ENCODE measurements at places on chromosomes 6 and 20.

GRCh38 chr6:19440531-19440930, 396.6 kb upstream of the ID4 start:
- no peaks in the 10 kb centered on the region for H3K27me3 ChIP-seq
- H3K4me3 ChIP-seq: no peak overlapping the region
- H3K36me3 ChIP-seq: no peaks in the 10 kb centered on the region
- no peak for DNase-seq
- H3K27ac ChIP-seq: no peak overlapping the region
- no peaks in the 10 kb centered on the region for H3K4me1 ChIP-seq

DNA sequence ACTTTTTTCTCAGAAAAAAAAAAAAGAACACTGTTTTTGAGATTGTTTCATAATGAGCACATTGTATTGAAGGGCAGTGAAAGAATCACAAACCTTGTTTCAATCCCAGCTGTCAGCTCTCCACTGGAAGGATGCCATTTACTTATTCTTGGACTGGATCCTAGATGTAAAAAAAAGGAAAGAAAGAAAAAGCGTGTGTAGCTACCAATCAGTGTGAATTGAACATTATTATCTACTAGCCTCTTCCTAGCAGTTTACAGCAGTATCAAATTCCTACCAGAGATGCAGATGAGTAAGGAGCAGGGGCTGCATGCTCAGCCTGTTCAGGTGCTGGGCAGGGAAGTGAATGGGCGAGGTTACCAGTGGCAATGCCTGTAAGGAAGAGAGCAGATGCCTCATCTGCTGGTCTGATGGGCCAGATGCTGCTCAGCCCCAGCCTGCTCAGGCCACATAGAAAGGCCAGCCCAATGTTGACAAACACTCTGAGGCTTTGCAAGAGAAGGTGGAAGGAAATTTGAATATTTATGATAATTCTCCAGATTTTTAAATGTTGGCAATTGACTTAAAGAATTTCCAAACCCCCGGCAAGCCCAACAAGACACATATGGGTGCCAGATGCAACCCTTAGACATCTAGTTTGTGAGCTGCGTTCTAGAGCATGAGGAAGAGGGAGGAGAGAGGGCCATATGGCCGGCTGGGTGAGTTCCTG, 189.5 kb downstream of the IBTK start:
- no peak for DNase-seq
- no peak overlapping the region for H3K4me3 ChIP-seq
- H3K27ac ChIP-seq: no peak overlapping the region
- H3K4me1 ChIP-seq: no peaks in the 10 kb centered on the region
- H3K36me3 ChIP-seq: no peaks in the 10 kb centered on the region

GRCh38 chr6:36985417-36985807, 584 bp downstream of the MTCH1 start:
- H3K4me3 ChIP-seq: peak overlapping the region; percentile 83
- no peaks in the 10 kb centered on the region for H3K27me3 ChIP-seq
- no peak for DNase-seq
- peak overlapping the region; percentile 96 for H3K27ac ChIP-seq

- H3K27me3 ChIP-seq: no peaks in the 10 kb centered on the region
- DNase-seq: no peak
- no peak overlapping the region for H3K4me3 ChIP-seq
- H3K36me3 ChIP-seq: no peaks in the 10 kb centered on the region
- H3K27ac ChIP-seq: no peak overlapping the region
Measured at GRCh38 chr6:3943331-3943765, 94.2 kb downstream of the FAM50B start.

DNA sequence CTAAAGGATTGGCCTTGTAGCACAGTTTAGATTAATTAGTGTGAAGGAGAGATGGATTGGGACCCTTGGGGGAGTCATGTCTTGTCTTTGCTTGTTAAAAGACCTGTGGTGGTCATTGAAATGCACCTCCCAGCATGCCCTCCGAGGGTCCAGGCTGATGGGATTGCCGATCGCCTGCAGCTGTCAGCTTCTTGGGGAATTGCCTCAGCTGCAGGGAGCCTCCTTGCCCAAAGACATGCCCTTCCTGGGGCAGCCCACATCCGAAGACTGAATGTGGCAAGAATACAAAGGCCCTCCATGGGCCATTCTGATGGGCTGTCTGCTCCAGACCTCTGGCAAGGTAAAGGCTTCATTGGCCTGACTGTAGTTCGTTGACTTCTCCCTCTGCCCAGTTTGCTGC, 150.7 kb downstream of the FARS2 start:
- H3K36me3 ChIP-seq: no peaks in the 10 kb centered on the region
- no peak overlapping the region for H3K4me3 ChIP-seq
- H3K27me3 ChIP-seq: no peaks in the 10 kb centered on the region
- DNase-seq: no peak

DNA sequence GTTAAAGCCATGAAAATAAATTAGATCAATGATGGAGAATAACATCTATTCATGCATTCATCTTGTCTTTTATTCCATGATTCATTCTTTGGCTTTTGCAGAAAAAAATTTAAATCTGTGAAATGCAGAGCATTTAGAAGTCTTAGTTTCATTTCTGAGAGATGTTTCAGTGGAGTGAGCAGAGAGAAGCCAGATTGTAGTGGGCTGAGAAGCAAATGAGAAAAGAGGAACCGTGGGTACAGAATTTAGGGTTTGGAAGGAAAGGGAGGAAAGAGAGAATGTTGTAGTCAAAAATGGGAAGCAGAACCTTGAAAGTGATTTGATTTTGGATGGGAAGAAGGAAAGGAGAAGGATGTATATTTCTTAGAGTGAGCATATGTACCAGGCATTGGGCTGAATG, 260.3 kb upstream of the MAN1A1 start:
- H3K27me3 ChIP-seq: no peaks in the 10 kb centered on the region
- DNase-seq: no peak
- no peaks in the 10 kb centered on the region for H3K36me3 ChIP-seq
- H3K27ac ChIP-seq: no peak overlapping the region

DNA sequence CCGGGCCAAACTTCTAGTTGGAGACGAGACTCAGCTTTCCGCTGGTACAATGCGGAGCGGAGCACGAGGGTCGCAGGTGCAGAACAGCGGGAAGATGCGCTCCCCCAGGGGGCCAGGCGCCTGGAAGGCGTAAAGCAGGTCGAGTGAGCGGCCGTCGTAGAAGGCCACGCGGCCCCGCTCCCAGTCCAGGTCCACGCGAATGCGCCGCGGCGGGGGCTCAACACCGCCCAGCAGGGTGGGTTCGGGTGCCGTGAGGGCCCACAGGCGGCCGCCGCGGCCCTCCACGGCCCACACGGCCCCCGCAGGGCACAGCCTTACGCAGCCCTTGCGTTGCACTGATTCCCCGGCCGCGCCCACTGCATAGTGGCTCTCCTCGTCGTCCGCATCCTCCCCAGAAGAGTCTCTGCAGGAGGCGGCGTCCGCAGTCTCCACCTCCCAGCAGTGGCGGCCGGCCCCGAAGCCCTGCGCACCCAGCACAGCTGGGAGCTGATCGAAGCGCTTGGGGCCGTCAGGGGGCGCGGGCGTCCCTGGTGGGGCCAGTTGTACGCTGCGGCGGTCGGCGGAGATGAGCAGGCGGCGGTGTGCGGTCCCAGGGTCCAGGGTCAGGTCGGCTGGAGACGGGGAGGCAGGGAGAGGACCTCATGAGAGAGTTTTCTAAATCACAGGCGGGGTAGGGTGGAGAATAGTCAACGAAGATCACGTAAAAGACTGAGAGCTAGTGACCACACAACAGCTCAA, 4.3 kb downstream of the PPP1R11 start:
- H3K36me3 ChIP-seq: peaks cover 44% of the 10 kb centered on the region
- H3K27ac ChIP-seq: no peak overlapping the region
- H3K4me3 ChIP-seq: peak overlapping the region; percentile 13
- peaks cover 27% of the 10 kb centered on the region for H3K4me1 ChIP-seq
- H3K27me3 ChIP-seq: peaks cover 11% of the 10 kb centered on the region
- no peak for DNase-seq

DNA sequence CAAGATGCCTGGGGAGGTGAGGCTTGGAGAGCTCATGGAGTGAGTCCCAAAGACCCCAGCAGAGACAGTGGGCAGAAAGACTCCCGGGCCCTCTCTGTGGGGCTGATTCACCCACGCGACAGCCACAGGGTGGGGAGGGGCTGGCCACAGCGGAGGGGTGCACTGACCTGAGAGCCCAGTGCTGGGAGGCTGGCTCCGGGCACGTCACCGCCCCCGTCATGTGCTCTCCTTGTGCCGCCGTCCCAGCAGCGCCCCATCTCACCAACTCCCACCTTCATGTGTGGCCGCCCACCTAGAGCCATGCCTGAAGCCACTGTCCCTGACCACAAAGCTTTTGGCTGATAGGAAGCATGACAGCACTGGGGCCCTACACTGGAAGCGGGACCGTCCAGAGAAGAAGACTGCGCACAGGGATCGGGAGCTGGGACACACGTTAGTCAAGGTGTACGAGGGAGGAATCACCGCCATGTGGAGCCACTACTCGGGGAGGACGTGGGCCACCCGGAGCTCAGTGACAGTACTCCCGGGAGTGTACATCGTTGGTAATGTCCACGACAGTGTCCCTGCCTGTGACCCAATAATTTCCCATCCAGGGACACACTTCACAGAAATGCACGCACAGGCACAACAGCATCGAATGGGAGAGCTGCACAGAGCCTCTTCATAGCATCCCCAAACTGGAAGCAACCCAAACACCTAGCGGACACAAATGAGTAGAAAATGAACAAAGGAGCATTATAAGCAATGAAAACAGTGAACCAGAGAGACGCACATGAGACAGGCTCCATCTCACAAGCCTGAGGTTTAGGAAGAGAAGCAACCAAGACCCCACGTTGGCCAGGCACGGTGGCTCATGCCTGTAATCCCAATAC, 28.4 kb upstream of the FOXC1 start:
- peaks cover 17% of the 10 kb centered on the region for H3K4me1 ChIP-seq
- H3K27ac ChIP-seq: no peak overlapping the region
- no peak overlapping the region for H3K4me3 ChIP-seq
- H3K36me3 ChIP-seq: no peaks in the 10 kb centered on the region
- DNase-seq: no peak

GRCh38 chr6:149423964-149424440, 23.9 kb downstream of the SUMO4 start:
- no peak for DNase-seq

GRCh38 chr6:134115715-134116074, 63.3 kb upstream of the SLC2A12 start:
- H3K27ac ChIP-seq: no peak overlapping the region
- no peak overlapping the region for H3K4me3 ChIP-seq
- H3K4me1 ChIP-seq: no peaks in the 10 kb centered on the region
- DNase-seq: no peak
- no peaks in the 10 kb centered on the region for H3K27me3 ChIP-seq

DNA sequence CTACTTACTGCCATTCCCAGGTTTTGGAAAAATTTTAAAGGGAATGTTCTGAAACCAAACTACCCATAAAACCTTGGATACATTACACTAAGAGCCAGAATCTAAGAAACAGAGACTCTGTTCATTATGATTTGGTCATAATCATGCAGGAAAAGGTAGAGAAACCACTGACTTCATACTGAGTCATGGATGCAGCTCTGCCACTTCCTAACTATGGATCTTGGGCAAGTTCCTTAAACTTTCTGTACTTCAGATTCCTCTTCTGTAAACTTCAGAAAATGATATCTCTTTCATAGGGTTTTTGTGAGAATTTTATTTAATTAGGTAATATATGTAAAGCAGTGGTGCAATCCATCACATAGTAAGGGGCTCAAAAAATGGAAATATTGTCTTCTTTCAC, 20.0 kb downstream of the PLA2G7 start:
- H3K27ac ChIP-seq: no peak overlapping the region
- H3K27me3 ChIP-seq: no peaks in the 10 kb centered on the region
- no peak for DNase-seq
- no peaks in the 10 kb centered on the region for H3K36me3 ChIP-seq

DNA sequence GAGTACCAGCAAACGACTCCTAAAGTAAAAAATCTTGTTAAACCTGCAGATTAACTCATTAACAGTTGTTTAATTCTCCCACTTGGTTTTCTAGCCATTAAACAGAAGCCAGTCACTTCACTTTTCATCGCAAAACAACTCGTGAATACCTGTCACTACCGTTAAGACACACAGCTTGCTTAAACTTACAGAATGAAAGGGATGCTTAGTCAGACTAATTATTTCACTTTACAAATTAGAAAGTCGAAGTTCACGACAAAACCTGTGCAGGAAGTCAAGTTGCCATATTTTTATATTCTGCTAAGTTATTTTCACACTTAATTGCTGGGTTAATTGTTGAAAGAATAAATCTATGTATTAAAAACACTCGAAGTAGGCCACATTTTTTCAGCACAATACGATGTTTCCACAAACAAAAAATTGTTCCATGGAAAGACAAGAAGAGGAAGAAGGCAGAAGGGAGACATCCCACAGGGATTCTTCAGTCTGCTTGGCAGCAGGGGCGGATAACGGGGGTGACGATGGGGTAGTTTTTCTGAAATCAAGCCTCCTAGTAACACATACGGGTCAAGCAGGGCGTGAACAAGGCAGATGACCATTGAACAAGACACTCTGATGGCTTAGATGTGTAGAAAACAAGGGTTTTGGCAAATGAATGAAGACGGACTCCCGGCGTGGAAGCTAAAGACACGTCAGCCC, 933 bp downstream of the SSR1 start:
- H3K36me3 ChIP-seq: peaks cover 6% of the 10 kb centered on the region
- H3K27me3 ChIP-seq: no peaks in the 10 kb centered on the region
- H3K4me1 ChIP-seq: peaks cover 51% of the 10 kb centered on the region
- H3K4me3 ChIP-seq: peak overlapping the region; percentile 97
- DNase-seq: no peak

DNA sequence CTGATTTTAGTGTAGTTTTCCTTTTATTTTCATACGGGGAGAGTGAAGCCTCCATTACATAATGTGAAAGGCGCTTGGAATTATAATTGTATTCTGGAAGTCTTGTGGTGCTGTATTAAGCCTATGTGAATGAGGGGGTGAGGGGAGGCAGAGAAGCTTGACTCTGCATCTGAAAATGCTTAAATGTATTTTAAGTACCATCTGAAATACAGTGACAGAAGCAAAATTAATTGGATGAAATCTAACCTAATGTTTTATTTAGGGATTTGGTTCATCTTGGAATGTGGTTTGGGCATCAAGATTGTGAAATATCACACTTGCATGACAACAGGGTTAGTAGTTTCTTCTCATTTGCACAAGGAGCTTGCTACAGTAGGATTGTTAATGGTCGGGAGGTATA, 41.2 kb downstream of the TMEM200A start:
- no peak for DNase-seq
- H3K27me3 ChIP-seq: no peaks in the 10 kb centered on the region
- H3K4me3 ChIP-seq: no peak overlapping the region
- H3K4me1 ChIP-seq: no peaks in the 10 kb centered on the region

DNA sequence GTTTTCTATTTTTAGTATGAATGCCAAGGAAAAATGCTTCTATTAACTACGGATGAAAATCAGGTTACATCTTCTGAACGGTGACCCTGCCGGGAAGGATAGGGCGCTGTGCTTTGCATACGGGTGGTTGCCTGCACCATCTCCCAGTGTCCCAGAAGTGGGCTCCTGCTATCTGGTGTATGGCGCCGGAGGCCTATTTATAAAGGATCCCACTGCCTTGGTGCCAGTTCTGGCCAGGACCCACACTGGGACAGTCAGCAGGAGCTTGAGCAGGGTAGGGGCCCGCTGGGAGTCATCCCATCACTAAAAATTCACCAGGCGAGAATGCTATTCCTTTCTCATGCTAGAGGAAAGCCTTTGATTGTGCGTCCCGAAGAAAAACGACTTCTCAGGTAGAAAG, 22.9 kb downstream of the TMEM242 start:
- H3K36me3 ChIP-seq: peaks cover 11% of the 10 kb centered on the region
- H3K27ac ChIP-seq: no peak overlapping the region
- H3K4me1 ChIP-seq: peaks cover 17% of the 10 kb centered on the region
- H3K27me3 ChIP-seq: no peaks in the 10 kb centered on the region
- no peak for DNase-seq

GRCh38 chr6:1781152-1781816, 171.6 kb downstream of the FOXC1 start:
- H3K27me3 ChIP-seq: no peaks in the 10 kb centered on the region
- H3K4me3 ChIP-seq: no peak overlapping the region
- DNase-seq: no peak
- no peak overlapping the region for H3K27ac ChIP-seq

Measured in esophagus squamous epithelium (tissue), 5 donors.